ENCODE measurements at places on chromosomes 7 and 10.

DNA sequence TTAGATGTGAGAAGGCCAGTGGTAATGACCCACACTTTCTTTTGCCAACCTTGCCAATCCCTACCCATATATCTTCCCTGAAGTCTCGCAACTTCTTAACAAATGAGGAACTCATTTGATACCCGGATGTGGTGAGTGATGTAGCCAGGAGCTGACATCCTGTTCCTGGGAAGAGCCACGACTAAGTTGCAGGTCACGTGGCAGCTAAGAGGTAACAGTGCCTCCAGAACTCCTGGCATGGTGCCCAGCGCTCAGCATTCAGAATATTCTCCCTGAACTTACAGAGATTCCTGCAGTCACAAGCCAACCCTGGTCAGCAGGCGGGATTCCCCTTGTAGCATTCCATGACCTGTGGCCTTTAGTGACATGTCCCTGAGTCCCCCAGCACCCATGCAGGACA is 282.5 kb downstream of the GALNT17 start:
- no peak for DNase-seq

GRCh38 chr10:50999163-50999562 is 75.1 kb upstream of the PRKG1 start:
- no peak for DNase-seq

DNA sequence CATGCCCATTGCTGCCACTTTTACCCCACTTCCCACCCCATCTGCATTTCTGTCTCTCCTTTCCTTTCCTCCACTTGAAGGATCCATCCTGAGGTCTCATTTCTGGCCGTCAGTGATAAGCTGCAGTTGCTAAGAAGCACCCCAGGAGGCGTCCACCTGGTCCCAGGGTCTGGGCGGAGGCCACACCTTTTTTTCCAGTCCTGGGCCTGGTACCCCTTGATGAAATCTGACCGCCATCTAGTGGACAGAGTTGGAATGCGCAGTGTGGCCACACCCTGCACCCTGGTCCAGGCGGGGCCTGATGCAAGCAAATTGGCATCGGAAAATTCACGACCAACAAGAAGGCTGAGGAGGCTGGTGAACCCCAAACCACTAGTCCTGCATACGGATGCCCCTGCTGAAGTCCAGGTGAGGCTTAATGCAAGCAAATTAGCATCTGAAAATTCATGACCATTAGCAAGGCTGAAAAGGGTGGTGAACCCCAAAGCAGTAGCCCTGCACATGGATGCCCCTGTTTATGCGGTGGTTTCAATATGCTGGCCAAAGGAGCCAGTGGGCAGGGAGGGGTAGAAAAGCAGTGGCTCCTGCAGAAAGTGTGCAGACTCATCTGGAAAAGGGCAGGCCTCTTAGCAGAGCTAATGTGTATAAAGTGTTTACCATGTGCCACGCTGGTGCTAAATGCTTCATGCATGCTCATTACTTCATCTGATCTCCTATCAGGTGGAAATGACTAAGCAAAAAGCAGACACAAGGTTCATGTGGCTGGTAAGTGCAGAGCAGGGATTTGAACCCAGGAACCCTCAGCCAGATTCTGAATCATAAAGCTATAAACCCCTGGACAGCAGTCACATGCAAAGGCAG is 43.2 kb downstream of the GPAM start:
- peak; percentile 17 for DNase-seq

GRCh38 chr10:103695584-103696005 is 159.8 kb downstream of the SH3PXD2A start:
- no peak for DNase-seq

DNA sequence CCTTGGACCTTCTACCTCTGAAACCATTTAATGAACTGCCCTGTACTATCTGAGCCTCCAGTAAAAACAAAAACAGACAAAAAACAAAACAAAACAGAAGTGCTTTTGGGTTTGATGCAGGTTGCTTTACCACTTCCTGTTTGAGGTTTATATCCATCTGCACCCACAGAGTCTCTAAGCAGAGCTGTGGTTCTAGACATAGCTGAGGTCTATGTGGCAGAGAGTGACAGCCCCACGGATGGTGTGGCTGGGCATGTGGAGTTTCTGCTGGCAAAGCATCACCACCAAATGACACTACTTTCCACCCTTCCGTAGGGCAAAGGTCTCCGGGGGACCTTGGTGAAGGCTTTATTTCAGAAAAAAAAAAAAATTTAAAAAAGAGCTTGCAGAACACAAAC is 754.2 kb downstream of the GRID1 start:
- no peak for DNase-seq

GRCh38 chr7:109930049-109930448 is 1160.9 kb upstream of the LRRN3 start:
- no peak for DNase-seq

DNA sequence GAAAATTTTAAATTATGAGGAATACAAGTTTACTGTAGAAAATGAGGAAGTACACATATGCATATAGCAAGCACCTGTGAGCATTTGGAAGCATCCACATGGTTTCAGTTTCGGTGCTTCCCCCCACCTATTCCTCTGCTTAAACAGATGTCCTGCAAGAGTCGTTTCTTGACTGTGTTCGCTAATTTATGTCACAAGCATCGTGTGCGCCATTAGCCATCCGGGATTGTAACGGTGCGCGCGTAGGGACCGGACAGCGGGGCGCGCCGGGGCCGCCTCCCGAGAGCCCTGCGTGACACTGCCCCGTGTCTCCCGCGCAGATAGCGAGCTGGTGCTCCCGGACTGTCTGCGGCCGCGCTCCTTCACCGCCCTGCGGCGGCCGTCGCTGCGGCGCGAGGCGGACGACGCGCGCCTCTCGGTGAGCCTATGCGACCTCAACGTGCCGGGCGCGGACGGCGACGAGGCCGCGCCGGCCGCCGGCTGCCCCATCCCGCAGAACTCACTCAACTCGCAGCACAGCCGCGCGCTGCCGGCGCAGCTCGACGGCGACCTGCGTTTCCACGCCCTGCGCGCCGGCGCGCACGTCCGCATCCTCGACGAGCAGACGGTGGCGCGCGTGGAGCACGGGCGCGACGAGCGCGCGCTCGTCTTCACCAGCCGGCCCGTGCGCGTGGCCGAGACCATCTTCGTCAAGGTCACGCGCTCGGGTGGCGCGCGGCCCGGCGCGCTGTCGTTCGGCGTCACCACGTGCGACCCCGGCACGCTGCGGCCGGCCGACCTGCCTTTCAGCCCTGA is 90.9 kb downstream of the NEURL1 start:
- DNase-seq, result peak; percentile 21

DNA sequence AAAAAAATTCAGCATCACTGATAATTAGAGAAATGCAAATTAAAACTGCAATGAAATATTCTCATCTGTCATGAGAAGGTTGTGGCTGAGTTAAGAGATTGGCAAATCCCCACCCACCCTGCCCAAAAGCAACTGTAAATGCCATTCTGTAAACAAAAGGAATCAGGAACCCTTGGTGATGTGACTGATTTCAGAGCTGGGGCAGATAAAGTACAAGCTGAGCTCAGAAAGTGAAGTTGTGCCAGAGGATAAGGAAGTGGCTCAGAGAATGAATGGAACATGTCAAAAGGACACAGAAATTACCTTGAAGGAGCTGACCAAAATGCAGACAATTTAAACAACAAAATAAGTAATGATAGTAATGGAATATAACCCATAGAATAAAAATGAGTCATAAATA is 32.7 kb upstream of the ARMS2 start:
- DNase-seq, result no peak

GRCh38 chr10:224571-224970 is 89.3 kb downstream of the ZMYND11 start:
- DNase-seq, result no peak

- no peak for DNase-seq
Measured at GRCh38 chr7:86961686-86962085, 97.8 kb downstream of the ELAPOR2 start.

DNA sequence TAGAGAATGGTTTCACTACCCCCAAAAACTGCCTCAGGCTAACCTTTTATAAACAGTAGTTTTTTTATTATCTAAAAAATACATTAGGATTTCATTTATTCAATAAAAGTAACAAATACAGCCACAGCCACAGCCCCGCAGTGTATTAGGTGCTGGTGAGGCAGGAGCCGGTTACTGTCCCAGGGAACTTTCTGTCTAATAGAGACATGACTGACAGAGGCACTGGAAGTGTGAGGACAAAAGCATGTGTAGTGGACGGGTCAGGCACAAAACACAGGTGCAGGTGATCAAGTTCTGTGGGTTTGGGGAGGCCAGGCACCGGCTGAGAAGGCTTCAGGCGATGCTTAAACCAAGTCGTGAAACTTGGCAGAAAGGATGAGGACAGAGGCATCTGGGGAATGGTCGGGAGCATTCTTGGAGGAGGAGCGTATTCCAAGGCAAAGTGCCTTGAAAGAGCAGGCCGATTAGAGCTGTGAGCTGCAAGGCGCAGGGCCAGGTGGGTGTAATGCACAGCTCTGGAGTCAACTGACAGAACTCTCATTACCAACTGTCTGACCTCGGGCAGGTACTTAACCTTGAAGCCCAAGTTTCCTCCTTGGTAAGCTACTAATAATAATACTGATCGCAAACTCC is 138.2 kb downstream of the USP6NL start:
- DNase-seq, result no peak

DNA sequence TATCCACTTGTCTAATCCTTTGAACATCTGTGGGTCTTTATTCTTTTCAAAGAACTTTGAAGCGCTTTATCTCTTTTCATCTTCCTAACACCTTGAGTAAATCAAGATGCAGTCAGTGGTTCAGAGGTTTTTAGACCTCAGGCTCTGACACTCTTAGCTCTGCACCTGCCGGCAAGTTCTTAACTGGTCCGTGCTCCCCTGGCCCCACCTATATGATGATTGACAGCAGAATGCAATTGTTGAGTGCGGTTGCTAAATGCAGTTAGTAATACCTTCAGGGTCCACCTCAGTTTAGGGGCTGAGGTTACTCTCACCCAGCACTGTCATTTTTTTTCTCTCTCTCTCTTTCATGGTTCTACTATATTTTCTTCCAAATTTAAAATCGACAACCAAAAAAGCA is 854.2 kb upstream of the AUTS2 start:
- no peak for DNase-seq

DNA sequence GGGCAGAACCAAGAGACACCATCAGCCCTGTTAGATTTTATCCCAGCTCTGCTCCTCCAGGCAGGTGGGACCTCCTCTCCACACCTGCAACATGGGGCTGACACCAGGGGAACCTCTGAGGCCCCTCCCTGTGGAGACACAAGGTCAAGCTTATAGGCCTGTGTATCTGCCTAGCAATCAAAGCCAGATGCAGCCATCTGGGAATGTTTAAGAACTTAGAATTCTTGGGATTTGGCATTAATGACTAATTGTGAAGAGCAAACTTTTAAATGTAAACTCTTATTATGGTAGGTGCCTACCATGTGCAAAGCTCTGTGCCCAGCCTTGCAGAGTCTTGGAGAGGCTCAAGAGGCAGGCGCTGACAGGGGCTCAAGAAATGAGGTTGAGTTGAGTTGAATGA is 52.1 kb downstream of the TBATA start:
- DNase-seq, result no peak

DNA sequence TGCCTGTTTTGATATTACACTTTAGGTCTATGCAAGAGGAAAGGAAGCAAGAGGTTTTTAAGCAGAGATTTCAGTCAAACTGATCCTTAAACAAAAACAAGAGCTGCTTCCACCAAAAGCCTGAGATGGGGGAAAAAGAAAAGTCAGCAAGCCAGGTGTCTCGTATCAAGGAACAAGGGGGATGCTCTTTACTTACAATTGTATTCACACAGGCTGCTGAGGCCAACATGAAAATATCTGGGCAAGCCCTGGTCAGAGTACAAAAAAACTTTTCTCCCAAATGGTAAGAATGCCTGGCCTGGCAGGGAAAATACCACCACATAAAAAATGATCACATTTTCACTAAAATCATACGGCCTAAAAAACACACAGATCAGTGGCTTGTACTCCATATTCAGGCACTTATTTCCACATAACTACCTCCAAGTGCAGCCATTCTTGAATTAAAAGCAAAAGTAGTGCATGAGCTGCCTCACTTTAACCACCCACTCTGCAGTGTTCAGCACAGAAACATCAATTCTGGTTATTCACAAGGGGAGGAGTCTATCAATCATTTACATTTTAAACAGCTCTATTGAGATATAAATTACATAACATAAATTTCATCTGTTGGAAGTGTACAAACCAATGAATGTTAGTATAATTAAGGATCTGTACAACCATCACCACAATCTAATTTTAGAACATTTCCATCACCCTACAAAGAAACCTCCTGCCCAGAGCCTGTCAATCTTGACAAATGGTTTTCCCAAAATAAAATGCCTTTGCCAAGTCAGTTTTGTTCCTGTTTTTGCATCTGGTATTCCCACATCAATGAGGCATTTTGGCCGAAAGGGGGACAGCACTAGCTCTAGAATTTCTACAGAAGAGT is 70.2 kb downstream of the GRB10 start:
- no peak for DNase-seq
